ENCODE measurements at places on chromosomes 2 and 18.

DNA sequence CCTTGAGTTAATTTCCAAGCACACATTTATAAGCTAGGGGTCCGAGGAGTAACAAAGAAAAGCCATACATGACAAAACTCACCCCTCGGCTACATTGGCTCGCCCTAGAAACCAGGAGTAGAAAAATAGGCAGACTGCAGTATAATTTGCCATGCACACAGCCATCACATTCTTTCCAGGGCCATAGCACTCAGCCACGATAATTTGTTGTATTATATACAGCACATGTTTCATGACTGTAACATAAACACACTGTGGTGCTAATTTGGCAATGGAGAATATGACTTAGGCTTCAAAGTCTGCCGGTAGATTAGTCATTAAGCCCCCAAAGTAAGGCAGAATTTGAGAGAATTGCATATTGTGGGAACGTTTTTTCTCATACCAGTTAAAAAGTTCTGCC lies 254.9 kb downstream of the ZNF521 start:
- DNase-seq = no peak

- DNase-seq = no peak
Measured at GRCh38 chr2:119525614-119526013, 1.3 kb upstream of the SCTR start.

GRCh38 chr2:159160954-159161353 lies 125.5 kb downstream of the WDSUB1 start:
- no peak for DNase-seq

DNA sequence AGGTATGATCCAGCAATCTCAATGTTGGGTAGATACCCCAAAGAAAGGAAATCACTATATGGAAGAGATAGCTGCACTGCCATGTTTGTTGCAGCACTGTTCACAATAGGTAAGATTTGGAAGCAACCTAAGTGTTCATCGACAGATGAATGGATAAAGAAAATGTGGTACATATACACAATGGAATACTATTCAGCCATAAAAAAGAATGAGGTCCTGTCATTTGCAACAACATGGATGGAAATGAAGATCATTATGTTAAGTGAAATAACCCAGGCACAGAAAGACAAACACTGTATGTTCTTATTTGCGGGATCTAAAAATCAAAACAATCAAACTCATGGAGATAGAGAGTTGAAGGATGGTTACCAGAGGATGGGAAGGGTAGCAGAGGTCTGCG lies 372.4 kb upstream of the SPRED2 start:
- DNase-seq = no peak

GRCh38 chr2:14996351-14997014 lies 364.0 kb downstream of the LRATD1 start:
- DNase-seq = no peak

DNA sequence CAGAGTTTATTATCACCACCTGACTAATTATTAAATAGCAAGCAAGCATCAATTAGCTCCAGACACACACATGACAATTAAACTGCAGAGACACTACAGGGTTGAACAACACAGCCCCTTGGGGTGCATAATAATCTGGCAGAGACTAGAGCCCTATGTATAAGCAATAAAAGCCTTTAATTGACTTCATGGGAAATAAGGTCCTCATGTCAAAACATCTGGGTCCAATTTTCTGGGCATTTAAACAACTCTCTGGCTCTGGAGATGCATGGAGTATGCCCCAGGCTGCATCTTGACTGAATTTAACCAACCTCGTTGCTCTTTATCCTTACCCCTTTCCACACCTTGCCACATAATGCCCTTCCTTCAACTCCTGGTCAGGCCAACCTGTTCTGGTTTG lies 270.7 kb upstream of the THUMPD2 start:
- no peak for DNase-seq

GRCh38 chr18:59459369-59460071 lies 100.5 kb upstream of the LMAN1 start:
- no peak for DNase-seq

All from GF-D8 (cell line).